Amygdala (tissue), 56 donors: ENCODE measurements at places on chromosomes 12 and 14.

- DNase-seq = no peak
These were observed 7.8 kb downstream of the NIN start for GRCh38 chr14:50823051-50823761.

DNA sequence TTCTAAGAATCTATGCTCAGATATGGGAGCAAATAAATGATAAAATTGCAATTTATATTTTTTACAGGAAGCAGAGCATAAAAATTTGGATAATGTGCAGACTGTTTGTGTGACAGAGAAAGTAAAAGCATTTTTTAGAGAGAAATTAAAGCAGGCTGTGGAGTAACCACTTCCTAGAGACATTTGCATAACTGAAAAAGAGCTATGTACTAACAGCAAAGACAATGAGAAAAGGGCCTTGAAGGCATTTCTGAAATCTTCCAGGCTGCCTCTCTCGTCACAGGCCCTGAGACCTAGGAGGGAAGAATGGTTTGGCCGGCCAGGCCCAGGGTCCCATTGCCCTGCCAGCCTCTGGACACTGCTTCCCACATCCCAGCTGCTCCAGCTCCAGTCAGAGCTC is 247.2 kb downstream of the ALX1 start:
- no peak for DNase-seq

DNA sequence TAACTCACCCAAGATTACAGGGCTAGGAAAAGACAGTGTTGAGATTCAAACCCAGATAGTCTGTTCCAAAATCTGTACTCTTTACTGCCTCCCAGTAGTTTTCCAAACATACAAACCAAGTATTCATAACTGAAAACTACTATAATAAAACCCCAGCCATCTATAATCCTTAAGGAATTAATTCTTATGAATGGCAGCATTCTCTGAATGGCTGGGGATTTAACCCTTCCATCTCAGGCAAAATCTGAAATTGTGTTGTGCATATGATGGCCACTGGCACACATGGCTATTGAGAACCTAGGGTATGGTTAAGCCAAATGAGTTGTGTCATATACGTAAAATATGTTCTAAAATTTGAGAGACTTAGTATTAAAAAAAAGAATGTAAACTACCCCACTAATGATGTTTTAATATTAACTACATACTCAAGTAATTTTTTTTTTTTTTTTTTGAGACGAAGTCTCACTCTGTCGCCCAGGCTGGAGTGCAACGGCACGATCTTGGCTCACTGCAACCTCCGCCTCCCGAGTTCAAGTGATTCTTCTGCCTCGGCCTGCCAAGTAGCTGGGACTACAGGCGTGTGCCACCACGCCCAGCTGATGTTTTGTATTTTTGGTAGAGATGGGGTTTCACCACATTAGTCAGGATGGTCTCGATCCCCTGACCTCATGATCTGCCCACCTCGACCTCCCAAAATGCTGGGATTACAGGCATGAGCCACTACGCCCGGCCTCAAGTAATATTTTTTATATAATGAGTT is 16.7 kb downstream of the PPP1R13B start:
- DNase-seq = no peak

DNA sequence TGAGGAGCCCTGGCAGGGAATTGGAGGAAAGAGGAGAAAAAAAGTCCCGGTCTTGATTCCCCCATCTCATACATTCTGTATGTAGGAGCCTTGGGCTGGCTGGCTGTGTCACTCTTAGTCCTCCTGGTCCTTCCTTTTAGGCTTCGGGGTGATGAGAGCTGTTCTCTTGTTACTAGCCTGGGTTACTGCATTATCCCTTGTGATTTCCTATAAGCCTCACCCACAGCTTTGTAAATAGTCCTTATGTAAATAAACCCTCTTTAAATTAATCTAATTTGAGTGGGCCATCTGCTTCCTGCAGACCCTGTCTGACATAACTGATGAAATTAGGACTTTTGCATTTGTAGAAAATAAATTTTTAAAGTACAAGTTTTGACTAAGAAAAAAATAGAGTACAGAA is 19.2 kb downstream of the DNM1L start:
- DNase-seq = no peak

- no peak for DNase-seq
These were observed 53.6 kb upstream of the CD163 start for GRCh38 chr12:7557227-7557626.

DNA sequence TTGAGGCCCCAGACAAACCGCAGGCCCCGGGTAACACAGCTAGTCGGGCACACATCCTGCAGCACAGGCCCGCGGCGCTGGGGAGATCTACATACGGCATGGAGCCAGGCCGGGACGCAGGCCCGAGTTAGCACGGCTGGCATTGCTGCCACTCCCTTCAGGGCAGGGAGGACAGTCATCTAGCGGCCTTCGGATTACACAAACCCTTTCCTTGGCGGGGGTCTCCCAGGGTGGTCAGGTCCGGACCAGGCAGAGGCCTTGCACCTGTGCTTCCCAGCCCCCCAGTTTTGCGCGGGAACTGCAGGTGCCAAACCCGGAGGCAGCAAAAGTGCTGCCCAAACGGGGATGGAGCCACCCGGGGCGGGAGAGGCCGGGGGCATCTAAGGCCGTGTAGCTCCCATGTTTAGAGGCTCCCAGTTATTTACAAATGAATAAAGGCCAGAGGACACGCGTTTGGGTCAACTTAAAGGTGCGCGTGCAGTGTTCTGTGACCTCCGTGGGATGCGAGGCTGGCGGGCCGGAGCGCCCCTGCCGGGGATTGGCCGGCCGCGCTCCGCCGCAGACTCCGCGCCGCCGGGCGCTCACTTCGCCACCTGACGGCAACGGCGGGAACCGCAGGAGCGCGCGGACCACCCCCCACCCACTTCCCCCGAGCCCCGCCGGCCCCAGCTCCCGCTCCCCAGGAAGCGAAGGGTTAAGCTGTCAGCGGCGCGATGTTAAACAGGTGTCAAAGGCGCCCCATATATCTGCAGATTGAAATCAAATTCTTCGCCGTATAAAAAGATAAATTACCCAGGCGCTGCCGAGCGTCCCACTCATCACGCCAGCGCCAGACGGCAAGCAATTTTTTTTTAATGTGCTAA is 18.1 kb downstream of the VSX2 start:
- DNase-seq = no peak

DNA sequence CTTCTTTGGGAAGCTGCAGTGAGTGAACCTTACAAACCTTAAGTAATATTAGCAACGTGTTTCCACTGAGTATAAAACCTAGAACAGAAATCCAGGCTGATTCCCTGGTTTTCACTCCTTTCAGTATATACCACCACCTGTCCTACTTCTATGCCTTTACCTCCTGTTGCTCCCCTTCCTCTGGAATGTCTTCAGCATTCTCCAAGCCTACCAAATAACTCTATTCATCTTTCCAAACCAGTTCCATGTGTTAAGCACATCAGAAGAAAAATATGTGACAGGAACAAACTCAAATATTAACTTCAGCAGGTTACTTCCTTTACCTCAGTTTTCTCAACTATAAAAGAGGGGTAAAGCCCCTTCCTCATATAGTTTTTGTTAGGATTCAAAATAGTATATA is 39.8 kb downstream of the LIMA1 start:
- DNase-seq = no peak

DNA sequence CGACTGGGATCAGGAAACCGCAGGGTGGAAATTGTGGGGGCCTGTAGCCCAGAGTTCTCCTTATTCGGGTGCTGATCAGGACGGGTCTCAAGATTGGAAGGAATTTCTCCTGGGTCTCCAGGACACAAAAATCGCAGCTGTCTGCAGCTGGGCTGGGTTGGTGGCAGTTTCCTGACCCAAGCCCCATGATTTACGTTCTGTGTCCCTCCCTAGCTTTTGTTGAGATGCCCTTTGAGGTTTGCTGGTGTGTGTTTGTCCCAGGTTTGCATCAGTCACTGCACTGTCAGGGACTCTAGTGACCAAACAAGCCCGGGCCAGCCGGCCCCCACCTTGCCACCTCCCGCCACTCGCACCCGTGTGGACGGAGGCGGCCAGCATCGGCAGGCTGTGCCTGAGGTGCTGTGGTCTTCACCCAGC is 89.5 kb downstream of the FBXL14 start:
- DNase-seq = no peak

- DNase-seq = no peak
These were observed 445.4 kb downstream of the BCL11B start for GRCh38 chr14:98826618-98827017.

- no peak for DNase-seq
These were observed 3.9 kb upstream of the DACT1 start for GRCh38 chr14:58633831-58634230.

DNA sequence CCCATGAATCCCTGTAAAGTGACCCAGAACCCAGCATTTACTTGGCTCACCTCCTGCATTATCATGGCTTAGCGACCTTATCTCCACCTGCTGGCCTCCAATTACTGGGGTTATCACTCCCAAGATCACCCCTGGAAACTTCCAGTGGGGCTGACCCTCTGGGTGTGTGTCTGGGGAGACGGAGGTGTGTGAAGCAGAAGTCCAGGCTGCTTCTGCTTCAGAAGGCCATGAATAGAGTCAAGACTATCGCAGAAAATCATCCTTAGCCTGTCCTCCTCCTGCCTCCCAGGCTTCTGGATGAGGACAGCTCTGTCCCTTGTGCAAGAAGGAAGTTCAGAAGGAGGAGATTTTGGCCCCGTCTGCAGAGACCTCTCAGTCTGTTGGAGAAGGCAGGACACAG is 408 bp upstream of the KRT72 start:
- no peak for DNase-seq

DNA sequence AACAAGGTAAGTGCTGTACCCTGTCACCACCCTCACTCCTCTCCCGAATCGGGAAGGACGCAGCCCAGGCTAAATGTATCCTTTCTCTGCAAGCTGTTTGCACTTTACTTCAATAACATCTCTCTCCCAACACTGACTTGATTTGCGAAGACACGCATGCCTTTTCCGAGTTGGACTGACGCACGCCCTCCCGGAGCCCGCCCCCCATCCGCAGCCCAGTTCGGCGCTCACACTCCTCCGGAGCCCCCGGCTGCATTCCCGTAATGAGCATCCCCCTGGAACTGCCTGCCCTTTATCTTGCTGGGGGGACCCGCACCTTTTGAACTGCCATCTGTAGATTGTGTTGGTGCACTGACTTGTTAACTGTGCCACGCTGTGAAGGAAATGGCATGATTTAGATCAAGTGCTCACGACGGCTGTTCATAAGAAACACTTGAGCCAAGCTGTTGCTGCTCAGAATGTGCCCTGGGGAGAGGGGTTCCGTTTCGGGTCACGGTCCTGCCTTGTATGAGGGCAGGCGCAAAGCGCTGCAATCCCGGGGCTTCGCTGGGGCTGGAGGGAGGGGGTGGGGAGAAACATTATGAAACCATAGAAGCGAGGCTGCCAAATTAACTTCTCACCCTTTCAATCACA is 176.6 kb upstream of the CDKN3 start:
- no peak for DNase-seq

DNA sequence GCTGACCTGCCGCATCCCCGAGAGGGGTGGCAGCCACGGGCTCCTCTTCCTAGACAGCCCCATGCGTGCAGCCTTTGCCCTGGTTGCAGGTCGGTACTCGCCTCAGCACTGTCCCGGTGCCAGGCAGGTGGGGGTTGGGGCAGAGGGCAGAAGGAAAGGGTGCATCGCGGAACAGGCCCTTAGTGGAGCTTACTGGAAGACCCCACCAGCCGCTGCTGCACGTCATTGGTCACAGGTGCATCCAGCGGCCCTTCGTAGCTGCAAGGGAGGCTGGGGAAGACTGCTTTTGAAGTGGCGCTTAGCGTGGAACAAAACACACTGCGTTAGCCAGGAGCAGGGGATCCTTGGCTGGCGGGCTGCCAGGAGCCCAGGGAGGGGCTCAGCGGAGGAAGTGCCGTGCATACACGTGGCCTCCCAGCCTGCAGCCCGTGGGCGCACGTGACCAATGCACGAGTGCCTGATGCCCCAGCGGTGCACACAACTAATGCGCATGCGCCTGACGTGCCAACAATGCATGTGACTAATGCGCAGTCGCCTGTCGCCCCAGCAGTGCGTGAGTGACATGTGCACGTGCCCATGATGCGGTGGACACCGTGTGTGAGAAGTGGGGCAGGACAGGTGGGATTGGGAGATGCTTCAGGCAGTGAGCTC is 5.0 kb upstream of the EP400 start:
- no peak for DNase-seq

- DNase-seq = no peak
These were observed 58.9 kb upstream of the SRRM4 start for GRCh38 chr12:118922405-118922804.

- no peak for DNase-seq
These were observed 306.2 kb upstream of the DIO3 start for GRCh38 chr14:101254805-101255764.

DNA sequence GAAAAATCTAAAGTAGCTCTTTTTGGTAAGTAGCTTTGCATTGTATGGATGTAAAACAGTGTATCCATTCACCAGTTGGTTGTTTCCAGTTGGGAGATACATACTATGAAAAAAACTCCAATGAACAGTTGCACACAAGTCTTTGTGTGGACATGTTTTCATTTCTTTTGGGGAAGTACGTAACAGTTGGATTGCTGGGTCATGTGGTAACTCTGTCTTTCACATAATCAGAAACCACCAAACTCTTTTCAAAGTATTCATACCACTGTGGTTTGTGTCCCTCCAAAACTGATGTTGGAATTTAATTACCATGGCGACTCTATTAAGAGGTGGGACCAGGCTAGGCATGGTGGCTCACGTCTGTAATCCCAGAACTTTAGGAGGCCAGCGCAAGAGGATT is 58.9 kb upstream of the RESF1 start:
- DNase-seq = no peak

GRCh38 chr14:26905229-26905628 is 307.4 kb upstream of the NOVA1 start:
- no peak for DNase-seq

DNA sequence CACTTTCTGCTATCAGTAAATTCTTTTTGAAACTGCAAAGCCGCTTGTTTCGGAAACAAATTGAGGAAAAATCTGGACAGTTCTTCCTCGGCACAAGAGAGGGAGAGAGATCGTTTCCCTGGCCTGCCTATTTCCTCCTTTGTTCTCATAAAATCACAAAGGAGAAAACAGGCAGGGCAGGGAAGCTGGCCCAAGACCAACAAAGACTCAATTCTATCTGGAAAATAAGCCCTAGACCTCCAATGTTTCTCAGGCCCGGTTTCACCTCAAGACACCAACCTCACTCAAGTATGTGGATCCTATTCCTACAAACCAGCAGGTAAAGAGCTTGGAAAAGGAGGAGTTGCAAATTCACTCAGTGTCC is 19.5 kb downstream of the DICER1 start:
- no peak for DNase-seq

GRCh38 chr14:55908106-55908505 is 210.1 kb upstream of the PELI2 start:
- no peak for DNase-seq

- peak; percentile 14 for DNase-seq
These were observed 10.1 kb upstream of the GRIP1 start for GRCh38 chr12:66688846-66689439.

GRCh38 chr12:21657326-21658077 is at the start of gene LDHB:
Gene LDHB, minus strand, starts transcription at chr12:21657842. Its CDS starts 3,171 bp downstream, at chr12:21654671.
- DNase-seq = peak; percentile 87

GRCh38 chr12:56948881-56949280 is 8.5 kb downstream of the RDH16 start:
- DNase-seq = no peak

GRCh38 chr14:73460691-73461127 is 2.4 kb upstream of the NUMB start:
- DNase-seq = no peak
